ENCODE measurements at places on chromosomes 3 and 15.

DNA sequence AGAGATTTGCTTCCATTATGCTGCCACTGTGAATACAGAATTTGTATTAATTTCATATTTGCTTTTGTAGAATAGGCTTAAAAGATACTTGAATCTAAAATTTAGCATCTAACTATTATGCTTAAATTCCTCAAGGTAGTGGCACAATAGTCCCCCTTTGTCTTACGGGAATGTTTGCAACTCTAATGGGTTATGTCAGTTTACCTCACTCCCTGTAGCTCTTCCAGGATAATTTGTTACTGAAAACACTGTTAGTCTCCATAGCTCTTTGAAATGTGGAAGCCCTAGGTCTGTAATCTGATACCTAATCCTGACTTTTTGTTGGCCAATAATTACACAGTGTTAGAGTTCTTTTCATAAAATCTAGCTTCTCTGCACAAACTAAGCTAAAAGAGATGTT is 433.4 kb downstream of the PYDC2 start:
- no peak for DNase-seq

DNA sequence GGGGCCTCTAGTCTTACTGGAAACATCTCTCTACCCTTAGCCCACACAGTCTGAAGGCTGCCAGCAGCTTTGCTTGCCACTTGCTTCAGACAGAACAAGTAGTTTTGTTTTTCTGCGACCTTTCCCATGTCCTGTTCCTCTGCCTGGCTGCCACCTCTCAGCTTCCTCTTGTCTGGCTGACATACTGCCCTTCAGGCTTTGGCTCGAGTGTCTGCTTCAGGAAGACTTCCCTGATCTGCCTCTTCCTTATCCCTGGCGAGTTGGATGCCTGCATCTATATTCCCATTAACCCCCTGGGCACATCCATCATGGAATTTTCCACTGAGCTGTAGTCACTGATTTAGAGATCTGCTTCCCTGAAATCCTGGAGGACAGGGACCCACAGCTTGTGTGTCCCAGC is 25.1 kb upstream of the CPNE9 start:
- no peak for DNase-seq

- no peak for DNase-seq
These were observed 199.3 kb upstream of the TBC1D5 start for GRCh38 chr3:17941766-17942165.

DNA sequence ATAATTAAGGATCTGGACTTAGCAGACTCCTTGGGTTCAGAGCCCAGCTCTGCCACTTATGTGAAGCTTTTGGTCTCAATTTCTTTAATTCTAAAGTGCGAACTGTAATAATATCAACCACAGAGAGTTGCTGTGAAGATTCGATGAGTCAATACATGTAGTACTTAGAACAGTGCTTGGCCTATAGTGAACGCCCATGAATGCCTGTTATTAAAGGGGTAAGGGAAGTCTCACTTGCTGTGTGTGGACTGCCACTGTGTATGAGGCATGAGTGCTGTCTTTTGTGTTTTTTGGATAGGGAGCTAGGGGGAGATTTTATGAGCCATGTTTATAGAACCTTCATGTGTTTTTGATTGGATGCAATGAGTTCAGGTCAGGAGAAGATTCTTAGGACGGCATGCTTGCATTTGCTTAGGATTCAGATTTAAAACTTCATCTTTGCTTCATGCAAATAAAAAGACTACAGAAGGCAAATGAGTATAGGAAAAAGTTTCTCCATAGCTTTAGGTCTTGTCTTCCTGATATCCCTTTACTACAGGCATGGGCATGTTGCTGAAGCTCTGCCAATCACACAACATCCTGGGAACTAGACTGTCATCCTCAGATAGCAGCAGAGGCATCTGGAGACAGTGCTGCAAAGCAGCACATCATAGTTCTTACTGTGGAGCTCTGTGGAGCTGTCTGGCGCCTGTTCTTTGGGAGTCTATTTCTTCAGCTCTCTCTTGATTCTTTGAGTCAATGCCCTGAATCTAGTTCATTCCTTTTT is 50.0 kb downstream of the PLS1 start:
- no peak for DNase-seq

DNA sequence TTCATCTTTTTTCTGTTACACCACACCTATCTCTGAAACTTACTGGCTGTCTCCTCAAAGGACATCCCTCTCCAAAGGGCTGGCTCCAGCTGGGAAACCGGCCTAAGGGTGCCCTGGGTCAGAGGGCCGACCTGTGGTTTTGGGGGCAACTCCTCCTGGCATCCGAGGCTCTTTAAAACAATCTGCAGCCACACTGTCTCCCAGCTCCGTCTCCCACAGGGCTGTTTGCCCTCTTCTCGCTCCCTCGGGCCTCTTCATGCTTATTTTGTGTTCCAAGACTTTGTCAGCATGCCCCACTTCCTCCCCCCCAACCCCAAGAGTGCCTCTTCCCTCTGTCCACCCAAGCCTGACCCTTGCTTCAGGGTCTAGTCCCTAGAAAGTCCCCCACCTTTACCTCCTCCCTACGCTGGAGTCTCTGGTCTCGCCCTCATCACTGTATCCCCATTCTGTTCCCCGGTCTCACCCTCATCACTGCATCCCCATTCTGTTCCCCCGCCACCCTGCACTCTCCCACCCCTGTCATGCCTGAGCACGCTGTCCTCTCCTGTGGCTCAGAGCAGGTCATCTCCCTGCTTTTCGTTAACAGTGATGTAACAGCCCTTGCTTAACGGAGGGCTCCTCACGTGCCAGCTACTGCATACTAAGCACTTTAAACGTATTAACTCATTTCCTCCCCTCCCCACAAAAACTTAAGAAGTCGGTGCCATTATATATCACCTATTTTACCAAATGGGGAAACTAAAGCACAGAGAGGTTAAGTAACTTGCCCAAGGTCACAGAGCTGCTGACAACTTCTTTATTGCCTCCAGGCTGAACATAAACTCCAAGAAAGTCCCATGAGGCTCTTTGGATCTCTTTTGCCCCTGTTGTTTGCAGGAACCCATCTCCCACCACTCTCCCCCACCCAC is 1.1 kb upstream of the CSK start:
- DNase-seq, result no peak

DNA sequence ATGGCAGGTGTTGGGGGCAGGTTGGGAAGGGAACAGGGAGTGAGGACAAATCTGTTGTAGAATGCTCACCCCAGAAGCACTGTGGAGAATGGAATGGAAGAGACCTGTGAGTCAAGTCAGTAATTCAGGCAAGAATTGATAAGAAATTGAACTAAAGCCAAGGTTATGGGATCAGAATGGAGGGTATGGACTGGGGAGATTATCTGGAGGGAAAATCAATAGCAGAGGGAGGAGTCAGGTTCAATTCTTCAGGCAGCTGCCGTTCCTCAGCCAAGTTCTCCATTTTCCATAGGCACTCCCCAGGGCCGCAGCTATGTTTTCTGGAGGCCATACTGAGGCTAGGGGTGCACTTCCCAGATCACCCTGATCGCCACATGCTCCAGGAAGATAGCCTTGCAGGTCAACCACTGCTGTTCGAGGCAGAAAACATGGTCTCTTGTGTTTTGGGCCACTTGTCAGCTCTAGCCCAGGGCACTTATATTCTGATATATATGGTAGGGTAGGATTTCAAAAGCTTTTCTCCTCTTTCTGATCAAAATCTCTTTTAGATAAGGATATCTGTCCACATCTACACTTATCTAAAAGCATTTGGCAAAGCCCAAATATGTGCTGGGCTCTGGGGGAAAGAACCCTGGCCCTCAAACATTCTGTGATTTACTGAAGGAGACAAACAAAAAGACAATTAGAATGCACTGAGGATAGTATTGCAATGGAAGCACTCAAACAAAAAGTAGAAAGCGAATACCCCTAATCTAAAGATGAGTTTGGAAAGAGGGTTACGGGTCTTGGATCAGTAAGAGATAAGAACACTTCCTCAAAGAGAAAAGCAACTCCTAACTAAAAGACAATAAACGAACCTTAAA is 92.3 kb downstream of the TMEM212 start:
- DNase-seq, result no peak

DNA sequence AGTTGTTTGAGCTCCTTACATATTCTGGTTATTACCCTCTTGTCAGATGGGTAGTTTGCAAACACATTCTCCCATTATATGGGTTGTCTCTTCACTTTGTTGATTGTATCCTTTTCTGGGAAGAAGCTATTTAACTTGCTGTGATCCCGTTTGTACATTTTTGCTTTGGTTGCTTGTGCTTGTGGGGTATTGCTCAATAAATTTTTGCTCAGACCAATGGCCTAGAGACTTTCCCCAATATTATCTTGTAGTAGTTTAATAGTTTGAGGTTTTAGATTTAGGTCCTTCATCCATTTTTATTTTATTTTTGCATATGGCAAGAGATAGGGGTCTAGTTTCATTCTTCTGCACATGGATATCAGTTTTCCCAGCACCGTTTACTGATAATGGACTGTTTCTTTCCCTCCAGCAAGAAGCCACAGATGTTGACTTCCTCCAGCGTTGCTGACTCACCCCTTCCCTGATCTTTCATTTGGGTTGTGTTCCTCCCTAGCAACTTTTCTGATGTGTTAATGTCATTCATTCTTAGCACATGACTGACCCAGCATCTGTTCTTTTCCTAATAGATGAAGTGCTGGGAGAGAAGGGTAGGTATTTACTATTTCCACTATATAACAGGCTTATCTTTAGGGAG is 166.7 kb upstream of the SGO1 start:
- DNase-seq, result no peak

DNA sequence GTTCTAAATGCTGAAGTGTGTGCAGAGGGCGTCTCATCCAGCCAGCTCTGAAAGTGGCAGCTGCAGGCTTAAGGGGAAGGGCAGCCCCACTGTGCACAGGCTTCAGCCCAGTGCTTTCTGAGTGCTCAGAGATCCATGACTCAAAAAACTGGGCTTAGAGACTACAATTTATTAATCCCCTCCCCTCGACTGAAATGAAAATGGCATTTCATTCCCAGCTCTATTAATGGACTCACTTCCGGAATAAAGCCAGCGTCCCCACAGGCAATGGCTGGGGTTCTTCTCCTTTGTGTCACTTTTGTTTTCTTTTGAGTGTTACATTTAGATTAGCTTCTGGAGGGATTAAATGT is 55.5 kb upstream of the PLXNA1 start:
- DNase-seq, result no peak

DNA sequence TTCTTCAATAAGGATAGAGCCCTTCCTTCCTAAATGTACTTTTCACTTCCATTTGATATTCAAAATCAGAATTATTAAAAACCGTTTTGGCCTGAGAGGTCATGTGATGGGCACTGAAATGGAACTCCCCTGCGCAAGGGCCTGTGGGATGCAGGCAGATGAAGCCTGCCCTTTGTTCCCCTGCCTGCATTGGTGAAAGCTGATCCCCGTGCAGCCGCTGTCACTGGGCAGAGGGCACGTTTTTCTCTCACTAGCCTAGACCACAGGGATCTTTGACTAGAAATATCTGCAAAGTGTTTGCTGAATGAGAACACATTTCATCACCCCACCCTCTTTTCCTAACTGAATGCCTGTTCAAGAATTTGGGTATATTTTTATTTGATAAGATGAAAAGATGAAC is 74.9 kb downstream of the TIPARP start:
- no peak for DNase-seq

- DNase-seq, result no peak
These were observed 174.9 kb downstream of the XXYLT1 start for GRCh38 chr3:195096053-195096452.

GRCh38 chr15:39787479-39787878 is 4.8 kb upstream of the FSIP1 start:
- no peak for DNase-seq

- DNase-seq, result no peak
These were observed 78.3 kb downstream of the B3GALNT1 start for GRCh38 chr3:161026612-161027510.

DNA sequence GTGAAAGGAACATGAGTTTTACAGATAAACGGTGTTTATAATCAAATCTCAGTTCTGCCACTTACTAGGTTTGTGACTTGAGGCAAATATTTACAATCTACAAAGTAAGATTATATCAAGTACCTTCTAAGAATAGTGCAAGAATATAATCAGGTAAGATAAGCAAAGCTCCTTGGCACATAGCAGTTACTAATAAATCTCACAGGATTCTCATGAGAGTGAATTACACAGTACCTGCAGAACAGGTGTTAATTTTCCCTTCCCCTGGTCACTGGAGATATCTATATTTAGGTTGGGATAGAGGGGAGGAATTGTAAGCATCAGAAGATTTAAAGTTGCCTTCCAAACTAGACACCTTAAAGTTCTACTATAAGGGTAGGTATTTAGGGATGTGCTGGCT is 53.0 kb downstream of the UBR1 start:
- no peak for DNase-seq

GRCh38 chr3:140061211-140061610 is 126.2 kb downstream of the CLSTN2 start:
- no peak for DNase-seq

DNA sequence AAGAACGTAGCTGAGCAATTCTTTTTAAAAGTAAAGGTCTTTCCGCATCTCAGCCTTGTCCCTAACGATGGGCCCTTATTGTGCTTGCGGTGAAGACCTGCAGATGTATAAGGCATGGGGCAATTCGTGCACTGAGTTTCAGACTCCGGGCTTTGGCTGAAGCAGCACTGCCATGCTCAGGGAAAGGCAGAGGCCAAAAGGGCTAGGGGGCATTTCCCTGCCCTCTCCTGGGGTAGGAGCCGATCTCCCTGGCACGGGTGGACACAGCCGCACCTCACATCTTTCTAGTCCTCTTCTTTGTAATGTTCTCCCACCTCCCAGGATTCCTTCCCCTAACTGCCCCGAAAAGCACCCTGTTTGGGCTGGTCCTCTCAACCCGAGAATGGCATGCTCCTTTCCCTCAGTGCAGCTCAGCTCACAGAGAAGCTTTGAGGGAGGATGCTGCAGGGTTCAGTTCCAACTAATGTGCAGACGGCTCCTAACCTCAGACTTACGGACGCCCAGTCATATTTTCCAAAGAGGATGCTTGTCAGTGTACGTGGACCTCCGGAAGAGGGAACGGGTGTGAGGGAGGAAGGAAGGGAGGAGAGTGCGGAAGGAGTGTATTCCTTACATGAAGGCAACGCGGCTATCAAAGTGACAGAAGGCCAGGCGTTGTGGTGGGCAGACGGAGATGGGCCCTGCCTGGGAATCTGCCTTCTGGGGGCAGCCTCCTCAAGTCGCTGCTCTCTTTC is 61.2 kb downstream of the SYNM start:
- DNase-seq, result no peak

- DNase-seq, result no peak
These were observed 137.1 kb upstream of the PRR20G start for GRCh38 chr3:127424766-127425504.

GRCh38 chr3:121661376-121661775 is 673 bp upstream of the HCLS1 start:
- DNase-seq, result no peak

DNA sequence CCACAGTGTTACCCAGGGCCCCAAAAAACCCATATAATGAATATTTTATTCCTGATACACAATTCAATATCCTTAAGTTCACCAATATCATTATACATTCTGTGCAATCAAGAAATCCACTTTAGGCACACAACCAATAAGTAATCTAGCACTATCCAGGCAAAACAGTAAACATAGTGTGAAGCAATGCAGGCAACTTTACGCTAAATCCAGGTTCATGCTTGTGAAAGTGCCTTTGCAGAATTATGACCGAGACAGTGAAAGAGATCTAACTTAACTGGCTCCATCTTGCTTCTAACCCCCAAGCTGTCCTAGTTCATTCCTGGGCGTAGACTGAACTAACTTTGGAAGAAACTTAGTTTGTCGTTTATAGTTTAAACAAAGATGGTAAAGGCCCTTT is 34.2 kb upstream of the INO80 start:
- DNase-seq, result no peak

GRCh38 chr15:23497710-23498111 is 50.7 kb upstream of the GOLGA6L2 start:
- peak; percentile 6 for DNase-seq
